ENCODE measurements at places on chromosomes 16 and 17.

DNA sequence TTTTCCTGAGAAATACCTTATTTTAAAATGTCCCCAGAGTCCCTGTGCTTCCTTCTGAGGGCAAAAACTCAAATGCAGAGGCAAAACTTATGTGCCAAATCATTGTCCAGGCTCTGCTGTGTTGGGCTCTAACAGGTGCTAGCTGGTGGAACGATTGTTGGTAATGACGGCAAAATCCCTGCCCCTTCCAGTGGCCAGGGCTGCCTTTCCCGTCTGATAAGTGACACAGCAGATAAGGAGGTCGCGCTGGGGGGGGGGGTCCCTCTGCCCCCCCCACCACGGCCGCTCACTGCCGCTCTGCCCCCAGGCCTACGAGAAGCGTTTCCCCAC, 29.1 kb downstream of the SEC14L5 start:
- DNase-seq: no peak

DNA sequence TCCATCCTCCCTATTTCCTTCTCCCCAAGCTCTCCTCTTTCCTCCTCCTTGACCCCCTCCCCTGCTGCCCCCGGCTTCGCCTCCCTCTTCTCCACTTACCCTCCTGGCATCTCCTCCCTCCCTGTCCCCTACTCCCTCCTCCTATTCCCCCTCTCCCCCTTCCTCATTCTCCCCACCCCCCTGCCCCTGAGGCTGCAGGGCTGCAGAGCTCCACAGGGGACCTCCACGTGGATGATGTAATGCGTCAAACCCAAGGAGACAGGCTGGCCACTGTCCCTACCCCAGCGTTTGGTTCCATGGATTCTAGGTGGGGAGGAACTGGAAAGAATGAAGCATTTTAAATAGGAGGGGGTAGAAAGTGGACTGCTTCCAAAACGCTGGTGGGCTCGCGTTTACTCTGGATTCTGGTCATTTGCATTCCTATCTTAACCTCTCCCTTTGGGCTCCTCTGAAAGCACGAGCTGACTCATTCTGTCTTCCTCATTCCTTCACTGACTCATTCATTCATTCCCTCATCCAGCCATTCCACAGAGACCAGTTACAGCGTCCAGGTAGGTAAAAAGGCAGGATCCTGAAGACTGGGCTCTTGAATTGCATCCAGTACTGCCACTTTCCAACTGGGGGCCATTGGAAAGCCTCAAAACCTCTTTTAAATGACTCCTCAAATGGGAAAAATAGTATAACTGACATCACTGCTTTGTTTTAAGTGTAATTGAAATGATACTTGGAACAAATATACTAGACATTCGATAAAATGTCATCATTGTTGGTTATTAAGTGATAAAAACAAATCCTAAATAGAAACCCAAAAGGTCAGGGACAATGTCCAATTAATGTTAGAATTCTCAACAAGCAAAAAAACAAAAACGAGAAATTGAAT, 943 bp upstream of the COTL1 start:
- no peak for DNase-seq

- DNase-seq: no peak
These were observed at the start of gene ABCA6 for GRCh38 chr17:69141431-69142174. Gene ABCA6 (minus strand): TSS chr17:69141895. CDS start chr17:69140703, 1,192 bp downstream.

- no peak for DNase-seq
These were observed 136.3 kb downstream of the HS3ST3B1 start for GRCh38 chr17:14437176-14437575.

DNA sequence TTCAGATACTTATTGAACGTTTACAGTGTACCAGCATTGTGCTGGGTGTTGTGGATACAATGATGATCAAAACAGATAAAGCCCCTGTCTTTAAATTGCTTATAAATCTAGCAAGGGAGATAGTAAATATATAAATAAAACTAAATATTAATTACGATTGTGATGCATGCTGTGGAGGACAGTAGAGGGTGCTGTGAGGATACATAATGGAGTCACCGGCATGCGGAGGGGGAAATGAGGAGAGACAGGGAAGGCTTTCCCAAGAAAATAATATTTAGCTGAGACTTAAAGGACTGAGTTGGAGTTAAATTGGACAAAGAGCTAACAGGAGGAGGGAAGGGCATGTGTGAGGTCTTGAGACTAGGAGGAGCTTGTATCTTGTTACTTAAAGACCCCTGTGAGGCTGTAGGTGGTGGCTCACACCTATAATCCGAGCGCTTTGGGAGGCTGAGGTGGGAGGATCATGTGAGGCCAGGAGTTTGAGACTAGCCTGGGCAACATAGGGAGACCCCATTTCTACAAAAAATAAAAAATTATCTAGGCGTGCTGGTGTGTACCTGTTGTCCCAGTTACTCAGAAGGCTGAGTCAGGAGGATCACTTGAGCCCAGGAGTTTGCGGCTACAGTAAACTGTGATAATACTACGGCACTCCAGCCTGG, 2.4 kb downstream of the DHRS7B start:
- no peak for DNase-seq

GRCh38 chr17:49997301-49997650, 2.3 kb upstream of the DLX3 start:
- DNase-seq: no peak

- DNase-seq: no peak
These were observed 204.1 kb downstream of the COPRS start for GRCh38 chr17:31654936-31655335.

DNA sequence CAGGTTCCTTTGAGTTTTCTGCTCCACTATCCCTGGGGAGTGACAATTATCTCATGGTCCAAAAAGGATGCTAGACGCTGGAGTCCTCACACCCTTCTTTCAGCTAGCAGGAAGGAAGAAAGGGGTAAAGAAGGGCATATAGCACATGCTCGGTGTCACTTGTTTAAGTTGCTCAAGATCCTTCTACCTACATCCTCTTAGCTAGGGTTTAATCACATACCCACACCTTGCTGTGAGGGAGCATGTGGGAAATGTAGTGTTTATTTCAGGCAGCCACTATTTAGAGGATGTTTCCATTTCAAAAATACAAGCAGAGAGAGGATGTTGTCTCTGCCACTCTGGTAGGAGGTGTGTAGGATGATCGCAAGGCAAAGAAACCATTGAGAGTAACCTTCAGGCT, 4.5 kb downstream of the PRKCB start:
- DNase-seq: no peak

All from DMS79 treated with DMSO at 0.1 percent for 48 hours (cell line).